ENCODE measurements at places on chromosomes 11 and 22.

DNA sequence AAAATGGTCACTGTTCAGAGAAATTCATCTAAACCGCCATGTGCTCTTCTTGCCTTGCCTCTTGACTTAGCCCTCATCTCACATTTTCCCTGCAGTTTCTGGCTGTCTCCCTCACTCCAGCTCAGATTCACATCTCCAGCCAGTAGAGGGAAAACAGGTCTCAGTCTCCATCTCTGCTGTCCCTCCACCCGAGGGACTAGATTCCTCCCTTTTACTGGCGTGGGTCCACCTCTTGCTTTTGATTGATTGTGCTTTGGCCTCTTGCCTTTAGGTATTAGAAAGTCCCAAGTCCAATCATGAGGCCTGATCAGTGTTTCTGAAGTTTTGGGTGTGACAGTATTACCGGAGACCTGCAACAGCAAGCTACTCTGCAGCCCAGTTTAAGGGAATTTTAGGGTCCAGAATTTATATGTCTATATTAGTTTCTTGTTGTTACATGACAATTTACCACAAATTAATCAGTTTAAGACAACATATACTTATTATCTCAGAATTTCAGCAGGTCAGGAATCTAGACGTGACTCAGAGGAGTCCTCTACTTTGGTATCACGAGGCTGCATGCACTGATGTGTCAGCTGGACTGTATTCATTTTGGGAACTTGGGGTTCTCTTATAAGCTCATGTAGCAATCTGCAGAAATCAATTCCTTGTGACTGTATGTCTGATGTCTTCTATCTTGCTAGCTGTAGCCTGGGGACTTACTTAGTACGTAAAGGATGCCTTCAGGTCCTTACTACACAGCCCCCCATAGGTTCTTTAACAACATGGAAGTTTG lies 805.2 kb upstream of the CCDC90B start:
- no peak for DNase-seq

- DNase-seq, result no peak
Measured at GRCh38 chr22:50399751-50400331, 56.7 kb downstream of the PPP6R2 start.

DNA sequence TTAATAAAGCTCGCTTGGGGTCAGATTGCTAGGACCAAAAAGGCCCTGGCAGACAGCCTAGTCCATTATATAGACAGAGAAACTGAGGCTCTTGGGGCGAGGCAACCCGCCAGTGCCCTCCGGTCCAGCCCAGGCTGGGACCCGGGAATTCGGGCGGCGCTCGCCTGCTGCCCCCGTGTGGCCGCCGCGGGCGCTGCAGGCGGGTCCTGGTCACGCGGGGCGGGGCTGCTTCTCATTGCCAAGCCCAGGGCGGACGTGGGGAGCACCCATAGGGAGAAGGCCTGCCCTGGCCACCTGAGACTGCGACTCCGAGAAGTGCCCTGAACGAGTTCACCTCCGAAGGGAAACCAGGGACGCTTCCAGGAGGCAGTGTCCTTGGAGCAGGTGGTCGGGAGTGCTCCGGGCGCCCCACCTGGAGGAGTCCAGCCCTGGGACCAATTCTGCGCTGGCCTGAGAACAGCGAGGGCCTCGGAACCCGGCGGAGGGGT lies 36.0 kb upstream of the CSNK1E start:
- DNase-seq, result no peak

DNA sequence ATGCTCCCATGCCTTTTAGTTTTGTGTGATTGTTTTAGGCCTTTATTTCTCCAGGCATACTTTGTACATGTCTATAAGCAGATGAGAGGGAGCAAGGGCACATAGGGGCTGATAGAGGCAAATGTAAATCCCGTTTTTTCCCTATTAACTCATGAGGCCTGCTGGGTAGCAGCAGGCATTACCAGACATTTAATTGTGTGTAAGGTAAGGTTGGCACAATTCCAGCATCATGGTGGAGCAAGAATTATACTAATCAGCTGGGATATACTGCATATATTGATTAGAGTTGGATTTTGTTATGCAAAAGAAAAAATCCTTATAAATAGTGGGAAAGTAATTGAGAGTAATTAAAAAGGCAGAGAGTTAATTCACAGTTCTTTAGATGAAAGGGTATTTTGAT lies 12.2 kb downstream of the FAT3 start:
- no peak for DNase-seq

- DNase-seq, result no peak
Measured at GRCh38 chr11:102527684-102528083, 2.9 kb downstream of the MMP7 start.

DNA sequence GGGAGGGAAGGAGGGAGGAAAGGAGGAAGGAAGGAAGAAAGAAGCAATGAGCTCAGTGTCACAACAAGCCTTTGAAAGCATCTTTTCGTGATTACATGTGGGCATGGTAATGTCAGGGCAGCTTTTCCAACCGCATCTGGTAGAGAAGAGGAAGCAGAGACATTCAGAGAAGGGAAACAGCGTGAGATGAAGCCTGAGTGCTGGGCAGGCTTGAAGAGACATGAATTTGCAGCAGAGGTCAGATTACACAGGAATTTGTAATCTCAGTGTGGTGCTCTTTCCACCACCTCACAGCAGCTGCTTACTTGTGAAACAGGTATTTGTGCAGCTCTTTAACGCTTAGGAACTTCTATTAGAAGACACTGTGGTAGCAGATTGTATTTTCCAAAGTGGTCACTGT lies 289.5 kb upstream of the C11orf87 start:
- DNase-seq, result no peak

Data from NCI-H2227 treated with DMSO at 0.1 percent for 48 hours (cell line).